ENCODE measurements at places on chromosomes 2 and 18.

DNA sequence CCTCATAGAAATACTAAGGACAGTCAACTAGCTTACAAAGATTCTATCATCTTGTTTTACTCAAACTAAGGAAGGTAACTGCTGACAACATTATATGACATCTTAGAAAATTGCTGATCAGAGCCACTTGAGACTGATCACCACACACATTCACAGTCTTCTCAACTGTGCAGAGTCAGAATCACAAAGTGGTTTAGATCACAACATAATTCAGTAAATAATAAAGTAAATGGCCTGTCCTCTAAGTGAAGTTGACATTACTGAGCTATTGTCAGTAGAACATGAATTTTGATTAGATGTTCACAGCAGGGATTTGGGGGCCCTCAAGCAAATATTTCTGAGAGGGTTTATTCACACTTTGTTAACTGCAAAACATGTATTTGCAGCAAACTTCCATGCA lies 28.5 kb downstream of the NOL4 start:
- no peak for DNase-seq

DNA sequence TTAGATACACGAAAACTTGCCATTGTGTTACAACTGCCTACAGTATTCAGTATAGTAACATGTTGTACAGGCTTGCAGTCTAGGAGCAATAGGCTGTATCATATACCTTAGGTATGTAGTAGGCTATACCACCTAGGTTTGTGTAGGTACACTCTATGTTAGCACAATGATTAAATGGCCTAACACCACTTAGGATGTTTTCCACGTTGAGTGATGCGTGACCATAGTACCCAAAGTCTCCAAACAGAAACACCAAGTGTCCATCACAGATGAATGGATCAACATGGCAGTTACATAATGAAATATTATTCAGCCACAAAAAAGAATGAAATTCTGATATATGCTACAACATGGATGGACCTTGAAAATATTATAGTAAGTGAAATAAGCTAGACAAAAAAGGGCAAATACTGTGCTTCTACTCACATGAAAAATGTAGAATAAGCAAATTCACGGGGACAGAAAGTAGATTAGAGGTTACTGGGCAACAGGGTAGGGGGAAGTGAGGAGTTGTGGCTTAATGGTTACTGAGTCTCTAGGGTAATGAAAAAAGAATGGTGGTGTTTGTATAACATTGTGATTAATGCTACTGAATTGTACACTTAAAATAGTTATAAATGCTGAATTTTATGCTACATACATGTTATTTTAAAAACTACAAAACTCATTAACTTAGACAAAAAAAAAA lies 62.6 kb downstream of the TMEM131 start:
- no peak for DNase-seq

DNA sequence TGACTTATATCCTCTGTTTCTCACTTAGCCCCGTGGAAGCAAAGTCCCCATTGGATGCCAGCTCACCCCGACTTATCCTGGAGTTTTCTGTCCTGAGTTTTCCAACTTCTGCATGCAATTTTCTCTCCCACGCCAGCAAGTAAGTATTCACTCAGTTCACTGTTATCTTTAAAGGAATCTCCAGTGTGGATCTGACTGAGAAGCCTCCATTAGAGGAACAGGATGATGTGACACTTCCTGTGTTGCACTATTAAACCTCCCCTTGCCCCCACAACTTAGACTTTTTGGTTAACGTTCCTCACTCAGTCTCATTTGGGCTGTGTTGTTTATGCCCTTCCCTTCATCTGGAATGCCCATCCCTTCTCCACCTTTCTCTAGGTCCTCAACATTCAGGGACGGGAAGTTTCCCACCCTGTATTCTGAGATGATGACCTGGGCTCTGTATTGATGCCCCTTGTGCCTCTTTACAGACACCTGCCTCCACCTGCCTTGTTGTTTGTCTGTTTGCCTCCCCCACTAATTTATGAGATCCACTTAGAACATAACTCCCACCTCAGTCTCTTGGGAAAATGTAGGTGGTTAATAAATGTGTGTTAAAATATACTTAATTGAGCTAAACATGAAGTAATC lies 536.1 kb upstream of the RAB6C start:
- no peak for DNase-seq

DNA sequence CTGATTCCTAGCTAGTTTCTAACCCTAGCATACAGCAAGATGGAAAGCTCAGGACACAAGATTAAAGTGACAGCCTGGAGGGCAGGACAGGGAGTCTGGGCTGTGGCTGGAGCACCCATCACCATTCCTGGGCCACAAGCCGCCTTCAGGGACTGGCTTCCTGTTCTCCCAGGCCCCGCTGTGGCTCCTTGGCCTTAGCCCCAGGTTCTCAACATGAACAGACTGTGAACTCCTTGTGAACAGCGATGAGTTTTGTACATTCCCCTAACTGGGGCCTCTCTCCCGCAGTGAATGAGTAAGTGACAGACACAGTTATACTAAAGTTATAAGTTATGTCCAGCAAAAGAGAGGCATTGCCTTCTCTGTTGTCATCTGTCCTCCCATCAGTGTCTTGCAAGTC lies 35.9 kb upstream of the SLC14A1 start:
- DNase-seq, result no peak

DNA sequence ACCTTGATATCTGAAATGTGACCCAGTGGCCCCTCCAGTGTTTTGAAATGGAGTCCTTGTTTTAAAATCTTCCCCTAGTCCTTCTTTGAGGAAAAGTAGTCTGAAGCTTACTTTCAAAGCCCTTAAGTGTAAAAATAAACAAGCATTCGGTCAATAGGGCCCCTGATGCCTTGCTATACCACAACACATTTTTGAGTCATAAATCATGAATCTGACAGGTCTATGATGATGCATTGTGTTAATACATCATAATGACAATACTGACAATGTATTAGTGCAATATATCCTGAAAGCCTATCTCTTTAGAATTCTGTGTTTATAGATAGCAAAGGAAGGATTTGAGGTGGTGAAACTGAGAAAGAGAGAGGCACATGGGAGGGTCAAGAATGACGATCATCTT lies 464.2 kb downstream of the MEIS1 start:
- DNase-seq, result no peak

- no peak for DNase-seq
Observed at GRCh38 chr18:23758281-23758680, 69.0 kb downstream of the LAMA3 start.

- DNase-seq, result no peak
Observed at GRCh38 chr2:129730979-129731378, 248.5 kb upstream of the RAB6C start.

GRCh38 chr2:14285812-14286211 lies 346.7 kb upstream of the LRATD1 start:
- DNase-seq, result no peak

DNA sequence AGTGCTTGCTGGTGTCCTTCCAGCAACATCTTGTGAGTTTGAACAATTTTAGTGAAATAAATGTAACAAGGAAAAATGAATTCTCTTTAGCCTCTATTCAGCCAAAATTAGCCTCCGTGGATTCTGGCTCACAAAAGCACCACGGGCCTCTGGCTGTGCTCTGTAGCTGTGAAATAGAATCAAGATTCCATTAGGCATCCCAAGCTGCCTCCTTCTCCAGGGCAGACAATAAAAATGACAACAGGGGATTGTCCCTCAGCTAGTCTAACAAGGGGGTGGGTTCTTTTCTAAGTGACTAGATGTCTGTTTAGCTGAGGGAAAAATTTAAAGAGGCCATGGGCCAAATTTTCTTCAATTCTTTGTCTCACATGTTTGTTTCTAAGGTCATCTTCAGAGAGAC lies 254.7 kb upstream of the FIGN start:
- no peak for DNase-seq

- no peak for DNase-seq
Observed at GRCh38 chr2:26463244-26464192, 14.4 kb downstream of the OTOF start.

- no peak for DNase-seq
Observed at GRCh38 chr2:73582364-73582763, 59.9 kb downstream of the NAT8 start.

GRCh38 chr2:2932189-2932588 lies 445.4 kb downstream of the EIPR1 start:
- DNase-seq, result no peak

- no peak for DNase-seq
Observed at GRCh38 chr2:241941691-241942301, 72.3 kb downstream of the RTP5 start.

- DNase-seq, result no peak
Observed at GRCh38 chr2:210366675-210367080, 51.7 kb upstream of the MYL1 start.

DNA sequence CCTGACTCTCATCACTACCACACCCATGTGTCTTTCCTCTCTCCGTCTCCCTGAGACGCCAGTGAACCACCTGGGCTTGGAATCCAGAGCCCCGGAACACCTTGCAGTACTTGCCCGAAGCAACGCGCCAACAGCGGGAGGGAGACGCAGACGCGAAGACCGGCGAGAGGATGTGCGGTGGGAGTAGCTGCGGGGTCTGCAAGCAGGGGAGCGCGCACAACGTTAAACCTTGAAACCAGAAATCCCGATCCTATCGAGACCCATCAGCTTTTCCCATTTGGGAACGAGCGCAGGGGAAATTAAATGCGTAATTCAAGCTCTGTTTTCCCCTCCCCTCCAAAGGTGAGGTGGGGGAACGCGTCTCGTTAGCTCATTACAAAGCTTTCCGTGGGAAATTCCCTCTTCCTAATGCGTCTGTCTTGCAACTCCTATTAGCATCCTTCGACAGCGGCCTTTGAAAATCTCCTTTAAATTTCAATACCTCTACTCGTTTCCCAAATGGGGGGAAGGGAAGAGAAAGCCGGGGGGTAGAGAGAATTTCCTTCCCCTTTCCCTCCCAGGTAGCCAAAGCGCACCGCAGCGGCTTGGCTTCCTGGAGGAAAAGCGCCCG lies 421 bp upstream of the CNTNAP5 start:
- DNase-seq, result no peak

- no peak for DNase-seq
Observed at GRCh38 chr2:216029416-216030129, 16.2 kb upstream of the MREG start.

DNA sequence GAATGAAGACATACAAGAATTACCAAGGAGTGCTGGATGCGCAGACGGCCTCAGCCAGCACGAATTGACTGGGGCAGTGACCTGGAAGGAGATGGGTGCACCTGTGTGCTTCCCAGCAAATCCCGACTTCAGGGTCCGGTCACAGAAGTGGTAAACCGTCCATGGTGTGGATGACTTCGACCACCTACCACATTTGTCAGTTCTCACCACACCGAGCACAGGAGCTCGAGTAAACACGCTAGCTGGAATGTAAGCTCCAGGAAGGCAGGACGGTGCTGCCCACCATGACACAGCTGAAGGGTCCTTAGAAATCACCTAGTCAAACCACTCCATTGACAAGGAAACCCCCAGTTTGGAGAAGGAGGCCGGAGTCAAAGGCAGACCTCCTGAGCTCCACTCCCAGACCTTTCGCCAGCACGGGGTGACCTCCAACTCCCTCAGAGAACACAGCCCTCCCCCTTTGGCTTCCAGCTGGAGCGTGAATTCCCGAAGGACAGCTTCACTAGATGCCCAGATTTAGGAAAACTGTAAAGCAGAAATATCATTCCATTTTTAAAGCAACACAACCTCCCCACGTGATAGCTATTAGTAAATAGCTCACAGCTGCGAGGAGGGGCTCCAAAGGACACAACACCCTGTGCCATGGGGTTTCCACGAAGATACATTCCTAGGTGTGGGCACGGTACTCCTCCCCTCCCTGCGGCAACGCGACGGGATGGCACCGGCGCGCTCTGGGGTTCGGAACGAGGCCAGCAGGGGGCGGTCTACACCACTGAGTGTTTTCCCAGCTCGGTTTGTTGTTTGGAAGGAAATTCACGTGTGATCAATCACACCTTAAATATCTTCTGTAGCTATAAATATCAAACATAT lies 34.1 kb upstream of the GNAL start:
- peak; percentile 73 for DNase-seq

- no peak for DNase-seq
Observed at GRCh38 chr2:149094217-149095015, 55.9 kb downstream of the LYPD6B start.

DNA sequence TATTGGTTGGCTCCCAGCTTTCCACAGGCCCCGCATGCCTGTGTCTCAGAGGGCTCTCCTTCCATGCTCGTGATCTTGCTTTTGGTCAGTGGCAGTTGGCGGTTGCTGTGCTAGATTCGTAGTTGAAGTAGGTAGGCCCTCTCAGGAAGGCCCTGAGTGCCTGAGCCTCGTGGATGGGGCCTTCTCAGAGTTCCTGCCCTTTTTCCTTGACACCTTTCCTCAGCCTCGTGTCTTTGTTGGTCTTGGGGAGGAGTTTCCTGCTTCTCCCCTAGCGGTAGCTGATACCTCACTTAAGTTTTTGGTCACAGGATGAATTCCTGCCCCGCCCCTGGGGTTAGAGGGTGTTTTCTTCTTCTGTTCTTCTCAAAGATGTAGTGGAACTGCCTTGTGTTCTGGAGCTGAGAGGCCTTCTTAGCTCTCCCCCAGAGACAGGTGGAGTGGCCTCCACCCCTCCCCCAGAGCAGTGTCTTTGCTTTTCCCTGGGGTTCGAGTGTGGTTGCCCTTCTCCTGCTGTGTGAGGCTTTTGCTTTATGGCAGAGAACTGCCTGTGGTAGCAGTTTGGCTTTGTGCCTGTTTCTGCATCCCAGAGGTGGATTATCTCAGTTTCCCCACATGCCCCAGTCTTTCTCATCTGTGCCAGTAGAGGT lies 94.8 kb downstream of the ZNF407 start:
- no peak for DNase-seq

- no peak for DNase-seq
Observed at GRCh38 chr2:138496096-138496651, 5.4 kb upstream of the SPOPL start.

DNA sequence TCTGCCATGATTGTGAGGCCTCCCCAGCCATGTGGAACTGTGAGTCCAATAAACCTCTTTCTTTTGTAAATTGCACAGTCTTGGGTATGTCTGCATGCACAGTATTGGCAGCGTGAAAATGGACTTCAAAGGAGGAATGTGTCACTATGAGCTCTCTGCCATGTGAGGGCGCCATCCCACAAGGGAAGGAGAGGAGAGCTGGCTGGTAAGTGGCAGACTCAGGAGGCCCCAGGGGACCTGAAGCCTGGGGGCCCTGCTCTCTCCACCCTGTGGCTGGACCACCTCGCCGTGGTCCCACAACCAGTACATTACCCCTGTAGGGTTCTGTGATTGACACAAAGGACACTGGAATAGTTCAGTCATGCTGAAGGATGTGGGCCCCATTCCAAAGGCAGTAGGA lies 122.1 kb downstream of the RPIA start:
- DNase-seq, result no peak

DNA sequence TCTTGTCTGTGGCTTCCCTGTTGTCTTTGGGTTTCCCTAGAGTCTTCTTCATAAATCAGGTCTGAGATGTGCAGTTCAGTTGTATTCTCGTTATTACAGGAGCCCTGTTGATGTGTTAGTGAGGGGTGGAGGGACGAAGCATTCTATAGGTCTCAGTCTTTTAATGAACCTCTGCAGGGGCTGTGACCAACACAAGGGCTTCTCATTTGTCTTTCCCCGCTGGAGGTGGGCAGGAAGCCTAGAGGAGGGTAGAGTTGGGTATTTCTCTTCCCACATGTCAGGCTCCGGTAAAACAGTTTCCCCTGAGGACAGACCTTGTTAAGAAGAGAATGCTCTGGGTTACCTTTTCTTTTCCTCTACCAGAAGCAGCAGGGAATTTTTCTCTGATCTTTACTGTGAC lies 31.2 kb downstream of the PROC start:
- DNase-seq, result no peak
